GM23248 (cell line): ENCODE measurements at places on chromosomes 7 and 10. TPM values are rescaled to one million over a fixed set of nuclear protein-coding genes. Genes with fewer than 3 reads are reported as not detected.

SLC26A5 gene
- not detected in 2 replicates for total RNA-seq

MICALL2 gene
- total RNA-seq, result 10.6 and 12.2 TPM in 2 replicates

DNA2 gene
- 4.8 and 5.2 TPM in 2 replicates for total RNA-seq

GPER1 gene
- 3.4 and 6.7 TPM in 2 replicates for total RNA-seq

SMKR1 gene
- total RNA-seq, result not detected in 2 replicates

RET gene
- not detected in 2 replicates for total RNA-seq

PTTG1IP2 gene
- not detected in 2 replicates for total RNA-seq

PDZD7 gene
- 0.54 TPM in 1 of 2 replicates, not detected in the other for total RNA-seq

EBF3 gene
- 0.25 and 0.43 TPM in 2 replicates for total RNA-seq
